Spinal cord (tissue), 10 donors: ENCODE measurements at places on chromosomes 3 and 15.

GRCh38 chr3:67790043-67790442, 135.6 kb upstream of the SUCLG2 start:
- peak; percentile 30 for DNase-seq

DNA sequence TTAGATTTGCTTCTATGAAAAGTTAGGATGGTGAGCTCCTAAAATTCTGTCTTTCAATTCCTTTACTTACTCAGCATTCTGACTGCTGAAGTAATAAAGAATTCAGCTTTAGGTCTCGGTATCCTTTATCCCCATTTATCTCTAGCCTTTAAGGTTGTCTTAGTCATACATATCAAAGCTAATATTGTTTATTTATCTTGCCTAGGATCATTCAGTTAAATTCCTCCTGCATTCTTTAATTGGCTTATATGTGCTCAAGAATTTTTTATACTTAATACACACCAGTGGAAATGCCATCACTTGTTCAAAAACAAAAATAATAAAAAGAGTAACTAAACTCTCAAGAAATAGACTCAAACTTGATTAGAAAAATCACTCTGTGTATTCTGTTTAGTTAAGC, 507.0 kb downstream of the ZPLD1 start:
- no peak for DNase-seq

GRCh38 chr3:105228696-105229095, 138.0 kb upstream of the ALCAM start:
- no peak for DNase-seq

GRCh38 chr15:47383801-47384200, 333.5 kb upstream of the SEMA6D start:
- no peak for DNase-seq

GRCh38 chr3:186173224-186173815, 64.4 kb upstream of the ETV5 start:
- no peak for DNase-seq

- DNase-seq: no peak
Observed at GRCh38 chr3:102664126-102664525, 229.3 kb downstream of the ZPLD1 start.

DNA sequence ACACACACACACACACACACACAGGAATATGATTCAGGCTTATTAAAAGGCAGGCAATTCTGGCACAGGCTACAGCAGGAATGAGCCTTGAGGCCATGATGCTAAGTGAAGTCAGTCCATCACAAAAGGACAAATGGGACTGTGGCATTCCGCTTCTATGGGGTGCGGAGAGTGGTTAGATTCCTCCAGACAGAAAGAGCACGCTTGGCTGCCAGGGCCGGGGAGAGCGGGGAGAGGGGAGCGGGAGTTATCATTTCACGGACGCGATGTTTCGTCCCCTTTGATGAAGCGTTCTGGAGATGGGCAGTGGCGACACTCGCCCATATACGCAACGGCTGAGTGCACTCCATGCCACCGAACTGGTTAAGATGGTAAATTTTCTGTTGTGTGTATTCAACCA, 58.5 kb upstream of the FAM174B start:
- DNase-seq: peak; percentile 70

GRCh38 chr3:152857082-152857481, 22.2 kb downstream of the P2RY1 start:
- no peak for DNase-seq

- DNase-seq: no peak
Observed at GRCh38 chr3:59935025-59935424, 885.2 kb upstream of the CFAP20DC start.

- DNase-seq: no peak
Observed at GRCh38 chr3:64491843-64492242, 196.0 kb downstream of the ADAMTS9 start.

DNA sequence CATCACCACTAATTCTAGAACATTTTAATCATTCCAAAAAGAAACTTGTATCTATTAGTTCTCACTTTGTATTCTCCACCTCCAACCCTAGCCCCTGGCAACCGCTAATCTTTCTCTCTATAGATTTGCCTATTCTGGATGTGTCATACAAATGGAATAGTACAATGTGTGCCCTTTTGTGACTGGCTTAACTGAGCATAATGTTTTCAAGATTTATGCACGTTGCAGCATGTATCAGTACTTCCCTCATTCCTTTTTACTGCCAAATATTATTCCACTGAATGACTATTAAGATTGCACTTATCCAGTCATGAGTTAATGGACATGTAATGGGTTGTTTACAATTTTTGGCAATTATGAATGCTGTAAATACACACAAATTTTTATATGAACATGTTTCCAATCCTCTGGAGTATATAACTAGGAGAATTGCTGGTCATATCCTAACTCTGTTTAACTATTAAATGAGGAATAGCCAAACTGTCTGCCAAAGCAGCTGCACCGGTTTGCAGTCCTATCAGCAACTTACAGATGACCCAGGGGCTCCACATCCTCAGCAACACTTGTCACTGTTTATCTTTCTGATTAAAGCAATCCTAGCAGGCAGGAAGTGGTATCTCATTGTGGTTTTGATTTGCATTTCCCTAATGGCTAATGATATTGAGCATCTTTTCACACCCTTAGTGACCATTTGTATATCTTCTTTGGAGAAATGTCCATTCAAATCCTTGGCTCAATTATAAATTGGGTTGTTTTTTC, 42.9 kb downstream of the DCUN1D1 start:
- no peak for DNase-seq

- DNase-seq: no peak
Observed at GRCh38 chr3:161031134-161031533, 74.0 kb downstream of the B3GALNT1 start.

DNA sequence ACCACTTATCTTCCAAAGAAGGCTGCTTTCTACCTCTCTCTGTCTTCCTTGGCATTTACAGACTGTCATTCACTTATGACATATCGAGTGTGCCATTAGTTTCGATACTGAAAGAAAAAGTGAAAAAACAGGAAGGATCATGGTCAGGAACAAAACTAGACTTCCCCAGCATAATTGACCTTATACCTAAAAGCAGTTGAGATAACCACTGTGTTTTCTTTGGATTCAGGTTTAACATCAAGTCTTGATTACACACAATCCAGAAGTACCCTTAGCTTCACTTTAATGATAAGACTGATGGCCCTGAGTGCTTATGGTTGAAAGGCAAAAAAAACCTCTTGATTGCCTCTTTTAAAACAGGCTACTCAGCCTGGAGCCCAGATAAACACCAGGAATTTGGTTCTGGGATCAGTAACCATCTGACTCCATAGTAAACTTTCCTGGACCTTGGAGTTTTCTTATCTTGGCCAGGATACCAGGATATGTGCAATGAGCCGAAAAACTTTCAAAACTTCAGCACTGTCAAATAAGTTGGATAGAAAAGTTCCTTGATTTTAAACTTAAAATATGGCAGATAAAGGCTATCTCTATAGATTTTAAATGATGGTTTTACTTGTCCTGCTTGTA, 5.0 kb upstream of the UACA start:
- DNase-seq: no peak

- peak; percentile 32 for DNase-seq
Observed at GRCh38 chr15:58077427-58077826, 11.9 kb upstream of the ALDH1A2 start.

- DNase-seq: no peak
Observed at GRCh38 chr3:163368168-163368567, 1710.1 kb downstream of the SI start.
